ENCODE measurements at places on chromosomes 1 and 21.

- no peak for DNase-seq
Observed at GRCh38 chr1:171595324-171595723, 26.7 kb upstream of the MYOCOS start.

GRCh38 chr1:23215751-23216449, 1.4 kb downstream of the HTR1D start:
- DNase-seq: no peak

DNA sequence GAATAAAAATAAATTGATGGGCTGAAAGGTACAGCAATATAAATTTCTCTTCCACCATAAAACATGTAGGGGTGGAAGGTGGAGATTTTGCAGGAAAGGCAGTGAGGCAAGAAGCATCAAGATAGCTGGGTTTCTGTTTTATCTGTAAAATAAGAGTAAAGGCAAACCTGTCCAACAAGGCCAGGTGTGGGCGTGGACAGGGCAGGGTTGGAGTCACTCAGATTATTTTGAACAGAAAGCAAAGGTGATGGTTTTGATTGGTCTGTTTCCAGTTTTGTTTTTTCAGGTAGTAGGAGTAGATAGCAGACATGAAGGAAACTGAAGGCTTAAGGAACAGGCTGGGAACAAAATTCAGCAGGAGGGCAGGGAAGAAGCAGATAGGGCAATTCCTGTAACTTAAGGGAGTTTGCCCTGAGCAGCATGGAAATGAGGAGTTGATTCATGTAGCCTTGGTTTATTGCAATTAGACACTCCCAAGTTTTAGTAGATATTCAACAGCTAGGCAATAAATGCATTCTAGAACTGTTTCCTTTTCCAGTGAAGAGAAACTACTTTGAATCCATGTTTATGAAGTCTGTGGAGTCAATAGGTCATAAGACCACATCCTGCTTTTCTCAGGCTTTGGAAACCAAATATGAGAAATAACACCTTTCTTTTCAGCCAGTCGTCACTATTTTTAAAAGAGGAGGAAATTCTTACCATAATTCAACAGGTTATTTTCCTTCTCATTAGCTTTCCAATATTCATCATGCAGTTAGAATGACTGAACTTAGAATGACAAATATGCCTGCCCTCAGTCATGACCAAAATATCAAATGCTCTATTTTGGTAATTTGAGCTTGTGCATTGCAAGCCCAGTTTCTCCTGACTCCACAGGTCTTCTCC, 38.7 kb upstream of the CD55 start:
- DNase-seq: no peak

DNA sequence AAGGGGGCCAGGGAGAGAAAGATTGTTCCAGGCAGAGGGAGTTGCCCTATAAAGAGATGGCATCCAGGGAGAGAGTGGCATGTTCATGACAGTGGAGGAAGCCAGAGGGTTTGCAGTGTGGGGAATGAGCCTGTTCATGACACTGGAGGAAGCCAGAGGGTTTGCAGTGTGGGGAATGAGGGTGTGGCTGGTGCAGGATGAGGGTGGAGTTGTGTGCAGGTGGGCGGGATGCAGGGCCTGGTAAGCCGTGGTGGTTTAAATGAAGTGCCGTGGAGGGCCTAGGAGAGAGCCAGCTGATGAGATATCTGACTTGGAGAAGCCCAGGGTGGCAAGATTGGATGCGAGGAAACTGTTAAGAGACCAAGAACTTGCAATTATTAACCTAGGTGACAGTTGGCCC, 131.8 kb downstream of the CAMTA1 start:
- no peak for DNase-seq

- DNase-seq: no peak
Observed at GRCh38 chr1:110872745-110873720, at the start of gene CD53. Gene CD53 (plus strand): TSS chr1:110873148. CDS start chr1:110891409, 18,261 bp downstream.

DNA sequence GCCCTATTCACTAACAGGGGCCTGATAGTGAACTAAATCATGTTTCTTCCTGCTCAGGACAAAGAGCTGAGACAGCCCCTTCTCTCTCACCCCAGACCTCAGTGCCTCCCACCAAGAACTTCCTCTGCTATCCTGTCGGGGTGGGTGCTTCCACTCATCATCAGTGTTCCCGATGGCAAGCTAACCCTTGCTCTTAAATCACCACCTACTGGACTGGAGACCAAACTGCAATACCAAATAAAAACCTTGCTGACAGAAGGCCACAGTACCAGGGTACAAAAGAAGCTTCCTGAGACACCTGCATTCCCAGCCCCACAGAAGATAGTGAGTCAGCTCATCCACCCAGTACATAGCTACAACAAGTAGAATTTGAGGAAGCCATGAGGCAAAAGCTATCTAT, 799.5 kb downstream of the LTN1 start:
- no peak for DNase-seq

DNA sequence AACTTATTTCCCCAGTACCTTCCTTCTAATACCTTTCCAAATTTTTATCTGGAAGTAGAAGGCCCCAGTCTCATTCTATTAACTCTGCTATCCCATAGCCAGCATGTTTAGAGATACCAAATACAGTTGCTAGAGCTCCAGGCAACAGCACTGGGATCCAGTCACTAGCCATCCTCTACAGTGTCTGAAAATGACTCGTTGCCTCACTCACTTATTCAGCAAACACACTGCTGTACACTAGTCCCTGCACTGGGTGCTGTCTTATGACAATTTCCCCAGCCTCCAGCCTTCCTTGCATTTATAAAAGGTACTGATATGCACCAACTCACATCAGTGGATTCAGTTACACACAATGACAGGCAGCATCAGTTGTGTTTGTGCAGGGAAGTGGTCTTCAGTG, 179.0 kb downstream of the DSCAM start:
- DNase-seq: no peak

DNA sequence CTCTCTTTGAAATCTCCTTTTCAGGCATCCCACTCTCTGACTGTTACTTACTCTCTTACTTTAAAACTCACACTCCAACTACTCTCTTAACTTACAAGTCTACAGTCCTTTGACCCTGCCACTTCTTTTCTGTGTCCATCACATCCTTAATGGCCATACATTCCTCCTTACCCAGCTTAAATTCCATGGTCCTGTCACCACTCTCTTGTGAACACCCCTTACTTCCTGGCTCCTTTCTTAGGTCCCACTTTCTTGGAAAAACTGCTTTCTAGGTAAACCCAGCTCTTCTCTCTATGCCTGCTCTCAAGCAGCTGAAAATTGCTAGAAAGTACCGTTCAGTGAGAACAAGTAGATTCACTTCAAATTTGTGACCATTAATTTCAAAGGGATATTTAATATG, 109.1 kb downstream of the OLFML2B start:
- no peak for DNase-seq
